ENCODE measurements at places on chromosomes 3 and 15. TPM values are rescaled to one million over a fixed set of nuclear protein-coding genes. Genes with fewer than 3 reads are reported as not detected.

DNA sequence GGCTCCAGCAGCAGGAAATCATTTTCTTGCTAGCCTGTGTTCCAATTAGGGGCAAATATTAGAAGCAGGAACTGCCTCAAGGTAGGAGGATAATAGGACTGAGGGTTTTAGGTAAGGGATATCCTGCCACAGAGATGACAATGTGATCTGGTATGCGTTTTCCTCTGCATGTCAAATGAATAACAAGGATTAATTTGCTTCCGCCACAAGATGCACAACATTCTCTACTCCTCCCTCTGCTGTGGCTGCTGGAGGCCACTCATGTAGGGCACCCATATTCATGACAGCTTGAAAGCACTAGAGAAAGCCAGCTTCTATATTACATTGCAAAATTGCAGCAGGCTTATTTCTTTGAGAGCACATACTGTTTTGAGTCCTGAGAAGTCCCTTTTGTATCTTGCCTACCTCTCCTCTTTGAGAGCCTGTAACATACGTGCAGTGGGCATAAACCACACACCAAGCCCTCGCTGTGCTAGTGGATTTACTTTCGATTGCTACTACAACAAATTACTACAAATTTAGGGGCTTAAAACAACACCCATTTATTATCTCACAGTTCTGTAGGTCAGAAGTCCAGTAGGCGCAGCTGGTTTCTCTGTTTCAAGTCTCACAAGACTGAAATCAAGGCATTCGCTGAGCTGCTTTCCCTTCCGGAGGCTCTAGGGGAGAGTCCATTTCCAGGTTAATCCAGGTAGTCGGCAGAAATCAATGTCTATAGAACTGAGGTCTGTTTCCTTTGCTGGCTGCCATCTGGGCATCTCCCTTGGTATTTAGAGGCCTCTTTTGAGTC lies 5.9 kb upstream of the CD47 start:
- H3K4me3 ChIP-seq: no peak overlapping the region
- no peaks in the 10 kb centered on the region for H3K4me1 ChIP-seq
- no peaks in the 10 kb centered on the region for H3K27me3 ChIP-seq
- DNase-seq: no peak
- H3K27ac ChIP-seq: no peak overlapping the region
- H3K36me3 ChIP-seq: no peaks in the 10 kb centered on the region

The IL20RB gene
- 0.54 TPM for total RNA-seq

The SLC4A7 gene
- total RNA-seq: 91.0 TPM

DNA sequence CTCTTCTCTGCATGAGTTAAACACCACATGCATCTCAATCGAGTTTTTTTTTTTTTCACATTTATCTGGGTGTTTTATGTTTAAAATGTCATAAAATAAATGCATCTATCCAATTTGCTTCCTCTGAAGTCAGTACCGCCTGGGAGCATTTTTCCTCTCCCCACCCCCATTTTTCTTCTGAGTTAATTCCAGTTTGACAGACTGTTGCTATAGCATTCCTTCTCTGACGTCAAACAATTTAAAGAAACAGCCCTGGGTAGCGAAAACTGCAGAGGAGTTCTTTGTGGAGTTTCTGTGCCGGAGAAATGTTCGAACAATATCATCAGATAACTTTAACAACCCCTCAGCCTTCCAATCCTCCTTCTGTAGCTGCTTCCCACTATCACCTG lies 900 bp upstream of the GNB4 start:
- no peaks in the 10 kb centered on the region for H3K27me3 ChIP-seq
- DNase-seq: no peak
- peak overlapping the region; percentile 88 for H3K27ac ChIP-seq
- peaks cover 26% of the 10 kb centered on the region for H3K4me1 ChIP-seq

DNA sequence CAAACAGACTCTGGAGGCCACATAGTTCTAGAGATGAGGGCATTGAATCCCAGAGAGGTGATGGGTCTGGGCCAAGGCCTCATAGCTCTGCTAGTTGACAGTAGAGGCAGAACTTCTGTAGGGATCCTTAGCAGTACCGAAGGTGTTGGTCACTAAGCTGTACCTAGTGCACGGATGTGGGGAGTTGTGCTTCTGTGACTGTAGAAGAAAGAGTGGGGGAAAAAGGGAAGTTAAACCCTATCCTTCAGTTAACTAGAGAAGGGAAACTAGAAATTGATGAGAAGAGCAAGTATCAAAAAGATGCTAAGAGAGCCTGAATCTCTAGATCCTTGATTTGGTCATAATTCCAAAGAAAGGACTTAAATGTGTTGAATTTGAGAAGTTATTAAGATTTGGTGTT lies 186.7 kb downstream of the NFKBIZ start:
- no peaks in the 10 kb centered on the region for H3K36me3 ChIP-seq
- DNase-seq: no peak
- H3K4me3 ChIP-seq: no peak overlapping the region

GRCh38 chr3:175940243-175940642 lies 1081.1 kb downstream of the NAALADL2 start:
- no peaks in the 10 kb centered on the region for H3K36me3 ChIP-seq
- H3K4me1 ChIP-seq: no peaks in the 10 kb centered on the region

DNA sequence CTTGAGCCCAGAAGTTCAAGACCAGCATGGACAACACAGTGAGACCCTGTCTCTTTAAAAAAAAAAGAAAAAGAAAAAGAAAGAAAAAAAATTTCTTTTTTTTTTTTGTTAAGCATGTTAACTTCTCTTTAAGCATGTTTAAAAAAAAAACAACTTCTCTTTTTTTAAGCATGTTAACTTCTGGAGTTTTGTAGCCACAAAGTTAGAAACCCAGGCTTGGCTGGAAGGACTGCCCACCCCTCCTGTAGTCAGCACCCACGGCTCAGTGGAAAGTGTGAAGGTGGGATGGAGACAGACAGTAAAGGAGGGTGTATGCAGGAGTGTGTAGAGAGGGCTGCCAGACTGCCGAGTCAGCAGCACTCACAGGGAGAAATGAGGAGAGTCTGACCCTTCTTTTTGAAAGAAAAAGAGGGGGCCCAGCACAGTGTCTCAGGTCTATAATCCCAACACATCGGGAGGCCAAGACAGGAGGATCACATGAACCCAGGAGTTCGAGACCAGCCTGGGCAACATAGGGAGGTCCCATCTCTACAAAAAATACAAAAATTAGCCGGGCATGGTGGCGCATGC lies 33.2 kb downstream of the GOLGA8S start:
- no peak overlapping the region for H3K27ac ChIP-seq
- DNase-seq: no peak
- no peaks in the 10 kb centered on the region for H3K36me3 ChIP-seq
- no peak overlapping the region for H3K4me3 ChIP-seq
- no peaks in the 10 kb centered on the region for H3K27me3 ChIP-seq
- H3K4me1 ChIP-seq: no peaks in the 10 kb centered on the region

DNA sequence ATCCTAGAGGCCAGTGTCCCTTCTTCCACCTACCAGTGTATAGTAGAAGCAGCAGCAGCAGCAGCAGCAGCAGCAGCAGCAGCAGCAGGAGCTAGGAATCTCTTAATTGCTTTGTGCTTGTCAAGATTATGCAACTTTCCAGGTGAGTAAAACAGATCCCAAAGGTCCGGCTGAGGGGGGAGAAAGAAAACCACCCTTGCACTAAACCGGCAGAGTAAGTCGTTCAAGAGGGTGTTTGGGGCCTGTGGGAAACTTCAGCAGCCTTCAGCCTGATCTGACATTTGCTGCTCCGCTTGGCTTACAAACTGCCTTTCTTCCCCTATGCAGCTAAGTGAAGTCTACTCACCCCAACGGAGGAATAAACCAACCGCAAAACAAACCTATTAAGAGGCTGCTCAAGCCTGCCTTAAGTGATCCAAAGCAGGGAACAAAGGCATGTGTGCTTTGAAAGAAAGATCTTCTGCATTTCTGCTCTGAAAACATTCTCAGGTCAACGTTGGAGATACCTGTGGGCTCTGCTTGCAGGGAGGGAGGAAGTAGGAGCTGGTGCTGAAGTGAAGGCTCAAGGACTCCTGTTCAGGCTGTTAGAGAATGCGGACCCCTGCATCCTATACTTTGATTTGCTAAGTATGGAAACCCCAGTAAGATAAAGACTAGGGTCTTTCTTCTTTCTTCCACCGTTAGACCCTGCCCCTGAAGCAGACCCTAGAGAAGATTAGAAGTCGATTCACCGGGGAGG lies 35.7 kb upstream of the DLG1 start:
- no peaks in the 10 kb centered on the region for H3K27me3 ChIP-seq
- no peak overlapping the region for H3K4me3 ChIP-seq
- H3K36me3 ChIP-seq: no peaks in the 10 kb centered on the region
- no peaks in the 10 kb centered on the region for H3K4me1 ChIP-seq
- H3K27ac ChIP-seq: no peak overlapping the region
- DNase-seq: no peak

DNA sequence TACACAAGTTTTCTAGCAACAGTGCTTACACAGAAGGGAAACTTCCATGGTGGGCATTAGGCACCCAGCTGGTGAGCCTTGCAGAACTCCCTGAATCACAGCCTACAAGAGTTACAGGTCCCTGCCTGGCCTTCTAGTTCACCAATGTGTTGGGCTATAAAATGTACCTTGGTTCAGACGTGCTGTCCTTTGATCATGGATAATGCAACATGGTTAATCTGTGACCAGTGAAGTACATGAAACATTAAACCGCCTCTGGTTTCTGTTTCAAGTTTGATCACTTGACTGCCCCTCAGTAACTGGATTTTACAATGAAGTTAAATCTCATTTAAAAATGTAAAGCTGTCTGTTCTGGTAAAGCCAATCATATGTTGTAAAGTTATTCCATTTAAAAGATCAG lies 51.8 kb downstream of the FMN1 start:
- H3K27ac ChIP-seq: no peak overlapping the region
- H3K4me3 ChIP-seq: no peak overlapping the region
- H3K4me1 ChIP-seq: no peaks in the 10 kb centered on the region
- DNase-seq: no peak

- no peaks in the 10 kb centered on the region for H3K27me3 ChIP-seq
- DNase-seq: no peak
- no peaks in the 10 kb centered on the region for H3K36me3 ChIP-seq
- H3K4me3 ChIP-seq: no peak overlapping the region
- H3K27ac ChIP-seq: no peak overlapping the region
Observed at GRCh38 chr3:171614318-171614921, 154.2 kb upstream of the TNIK start.

The DZIP1L gene
- 33.0 TPM for total RNA-seq

GRCh38 chr3:121228971-121229370 lies 316.8 kb downstream of the POLQ start:
- DNase-seq: no peak
- no peaks in the 10 kb centered on the region for H3K27me3 ChIP-seq
- H3K36me3 ChIP-seq: no peaks in the 10 kb centered on the region
- no peak overlapping the region for H3K27ac ChIP-seq
- H3K4me3 ChIP-seq: no peak overlapping the region

The LSAMP gene
- total RNA-seq: 36.7 TPM

DNA sequence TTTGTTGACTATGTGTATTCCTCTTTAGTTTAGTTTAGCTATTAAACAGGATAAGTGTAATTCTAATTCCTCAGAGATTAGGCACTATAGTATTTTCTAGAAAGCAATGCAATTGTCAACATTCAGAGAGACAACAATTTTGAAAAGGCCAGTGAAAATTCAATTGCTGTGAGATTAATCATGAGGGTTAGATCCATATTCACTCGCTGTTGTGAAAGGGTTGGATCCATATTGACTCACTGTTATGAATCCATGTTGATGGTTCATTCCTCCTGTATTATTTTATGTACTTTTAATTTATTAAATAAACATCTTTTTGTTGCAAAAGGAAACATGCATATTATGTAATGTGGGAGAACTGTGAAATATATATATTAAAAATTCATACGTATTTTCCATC lies 641 bp downstream of the TRAT1 start:
- H3K27me3 ChIP-seq: no peaks in the 10 kb centered on the region
- no peak overlapping the region for H3K4me3 ChIP-seq
- H3K27ac ChIP-seq: no peak overlapping the region
- DNase-seq: no peak
- H3K4me1 ChIP-seq: no peaks in the 10 kb centered on the region

The POLR2M gene
- 80.6 TPM for total RNA-seq

- no peak overlapping the region for H3K27ac ChIP-seq
- no peak overlapping the region for H3K4me3 ChIP-seq
- DNase-seq: no peak
- peaks cover 6% of the 10 kb centered on the region for H3K4me1 ChIP-seq
- H3K36me3 ChIP-seq: no peaks in the 10 kb centered on the region
Observed at GRCh38 chr3:58000306-58001085, 7.7 kb upstream of the FLNB start.

DNA sequence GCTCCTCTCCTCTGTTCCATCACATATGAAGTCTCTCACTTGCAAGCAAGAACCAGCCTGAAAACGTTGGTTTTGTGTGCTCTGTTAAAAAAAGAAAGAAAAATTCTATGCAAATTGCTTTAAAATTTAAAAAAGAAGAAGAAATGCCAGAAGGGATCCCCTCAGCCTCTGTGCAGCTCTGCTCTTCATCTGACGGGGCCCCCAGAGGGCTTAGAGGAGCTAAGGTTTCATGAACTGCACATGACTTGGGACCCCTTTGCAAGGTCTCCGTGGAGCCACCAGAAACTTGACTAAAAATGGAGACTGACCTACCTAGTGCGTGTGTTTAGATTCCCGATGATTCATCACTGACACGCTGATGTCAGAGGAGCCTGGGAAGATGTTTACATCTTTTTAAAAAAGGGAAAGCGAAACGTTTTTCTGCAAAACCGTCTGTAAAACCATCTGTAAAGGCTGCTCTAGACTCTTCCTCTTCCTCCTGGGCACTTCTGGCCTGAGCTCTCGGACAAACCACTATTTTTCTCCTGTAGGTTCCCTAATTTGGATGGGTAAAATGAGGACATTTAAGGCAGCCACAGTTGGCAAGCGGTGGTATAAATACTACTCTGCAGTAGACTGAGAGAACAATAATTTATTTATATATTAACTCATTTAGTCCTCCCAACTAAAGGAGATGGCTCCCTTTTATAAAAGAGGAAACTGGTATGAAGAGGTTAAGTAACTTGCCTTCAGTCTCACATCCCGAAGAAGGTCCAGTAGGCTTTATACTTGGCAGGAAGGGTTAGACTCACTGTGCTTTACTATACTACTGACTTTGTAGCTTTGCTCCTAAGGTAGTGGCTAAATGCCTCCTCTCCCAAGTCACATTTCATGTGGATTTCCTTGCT lies 67.2 kb upstream of the POLG start:
- no peaks in the 10 kb centered on the region for H3K36me3 ChIP-seq
- DNase-seq: no peak
- H3K4me3 ChIP-seq: no peak overlapping the region
- peaks cover 36% of the 10 kb centered on the region for H3K4me1 ChIP-seq
- H3K27me3 ChIP-seq: peaks cover 68% of the 10 kb centered on the region

The KCNMB3 gene
- total RNA-seq: 2.7 TPM
